ENCODE measurements at places on chromosomes 11 and 22. TPM values are rescaled to one million over a fixed set of nuclear protein-coding genes. Genes with fewer than 3 reads are reported as not detected.

The ROBO4 gene
- 35.1 TPM for total RNA-seq

The MIAT gene
- total RNA-seq = 0.67 TPM

The ZMAT5 gene
- total RNA-seq = 40.1 TPM

The SMC1B gene
- not detected for total RNA-seq

The CBY1 gene
- 13.6 TPM for total RNA-seq

The OR5J2 gene
- total RNA-seq = not detected

The PDXP gene
- total RNA-seq = 12.0 TPM

The GRIA4 gene
- total RNA-seq = not detected

The LRP4 gene
- total RNA-seq = 8.6 TPM

The EMID1 gene
- 14.0 TPM for total RNA-seq

The PATE4 gene
- total RNA-seq = not detected

The SNX32 gene
- not detected for total RNA-seq

The USP2 gene
- 2.0 TPM for total RNA-seq

The PGA3 gene
- 4.3 TPM for total RNA-seq
